ENCODE measurements at places on chromosomes 2 and 18.

- DNase-seq, result no peak
Observed at GRCh38 chr18:56516789-56517188, 121.6 kb downstream of the TXNL1 start.

- DNase-seq, result no peak
Observed at GRCh38 chr2:165844216-165844615, 50.2 kb upstream of the GALNT3 start.

DNA sequence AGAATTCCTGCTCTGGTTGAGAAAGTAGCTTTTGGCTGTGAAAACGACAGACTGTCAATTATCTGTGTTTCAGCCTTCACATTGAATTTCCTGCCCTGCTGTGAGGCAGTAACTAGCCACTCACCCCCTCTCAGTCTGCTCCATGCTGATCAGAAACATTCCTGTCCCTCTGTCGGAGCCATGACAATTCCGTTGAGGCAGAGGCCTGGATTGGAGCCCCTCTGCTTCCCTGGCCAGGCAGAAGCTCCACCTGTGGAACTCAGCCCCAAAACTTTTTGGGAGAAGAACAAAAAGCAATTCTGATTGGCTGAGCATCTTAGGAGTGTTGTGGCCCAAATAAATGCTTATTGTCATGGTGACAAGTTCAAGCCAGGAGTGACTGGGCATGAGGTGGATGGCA, 60.0 kb downstream of the APOB start:
- no peak for DNase-seq

GRCh38 chr2:136411946-136412345, 294.0 kb upstream of the CXCR4 start:
- DNase-seq, result no peak

GRCh38 chr2:28360718-28361293, 31.9 kb upstream of the FOSL2 start:
- DNase-seq, result no peak

DNA sequence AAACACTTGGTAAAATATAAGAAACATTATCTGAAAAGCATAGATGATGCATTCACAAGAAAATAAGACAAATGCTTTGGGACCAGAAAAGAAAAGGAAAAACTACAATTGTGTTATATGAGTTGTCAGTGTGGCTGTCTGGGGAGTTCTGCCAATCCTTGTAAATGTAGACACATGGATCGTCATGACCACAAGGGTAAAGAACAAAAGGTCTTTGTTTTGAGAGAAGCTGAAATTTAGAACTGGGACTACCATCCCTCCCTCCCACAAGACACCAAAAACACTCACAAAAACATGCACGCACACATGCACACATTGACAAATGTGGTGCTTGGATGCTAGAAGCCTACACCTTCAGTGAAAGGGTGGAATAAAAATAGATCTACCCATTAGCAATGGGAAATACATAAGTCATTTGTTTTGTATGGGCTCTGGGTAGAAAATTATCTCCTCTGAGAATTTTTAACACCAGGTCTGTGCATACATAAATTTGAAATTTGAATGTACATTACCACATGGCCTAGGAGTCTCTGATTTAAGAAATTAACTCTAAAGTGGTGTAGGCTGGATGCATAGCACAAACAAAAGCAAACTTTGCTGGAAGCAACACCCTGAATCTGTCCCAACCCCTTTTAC, 266.2 kb upstream of the SLC39A10 start:
- peak; percentile 12 for DNase-seq

- DNase-seq, result no peak
Observed at GRCh38 chr2:29632018-29632417, 289.4 kb downstream of the ALK start.

DNA sequence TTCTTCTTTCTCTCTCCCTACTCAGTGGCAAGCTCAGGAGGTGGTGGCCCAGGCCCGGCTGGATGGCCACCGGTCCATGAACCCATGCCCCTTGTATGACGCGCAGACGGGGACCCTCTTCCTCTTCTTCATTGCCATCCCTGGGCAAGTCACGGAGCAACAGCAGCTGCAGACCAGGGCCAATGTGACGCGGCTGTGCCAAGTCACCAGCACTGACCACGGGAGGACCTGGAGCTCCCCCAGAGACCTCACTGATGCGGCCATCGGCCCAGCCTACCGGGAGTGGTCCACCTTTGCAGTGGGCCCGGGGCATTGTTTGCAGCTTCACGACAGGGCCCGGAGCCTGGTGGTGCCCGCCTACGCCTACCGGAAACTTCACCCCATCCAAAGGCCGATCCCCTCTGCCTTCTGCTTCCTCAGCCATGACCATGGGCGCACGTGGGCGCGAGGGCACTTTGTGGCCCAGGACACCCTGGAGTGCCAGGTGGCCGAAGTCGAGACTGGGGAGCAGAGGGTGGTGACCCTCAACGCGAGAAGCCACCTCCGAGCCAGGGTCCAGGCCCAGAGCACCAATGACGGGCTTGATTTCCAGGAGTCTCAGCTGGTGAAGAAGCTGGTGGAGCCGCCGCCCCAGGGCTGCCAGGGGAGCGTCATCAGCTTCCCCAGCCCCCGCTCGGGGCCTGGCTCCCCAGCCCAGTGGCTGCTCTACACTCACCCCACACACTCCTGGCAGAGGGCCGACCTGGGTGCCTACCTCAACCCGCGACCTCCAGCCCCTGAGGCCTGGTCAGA, 1.8 kb downstream of the NEU2 start:
- DNase-seq, result no peak

DNA sequence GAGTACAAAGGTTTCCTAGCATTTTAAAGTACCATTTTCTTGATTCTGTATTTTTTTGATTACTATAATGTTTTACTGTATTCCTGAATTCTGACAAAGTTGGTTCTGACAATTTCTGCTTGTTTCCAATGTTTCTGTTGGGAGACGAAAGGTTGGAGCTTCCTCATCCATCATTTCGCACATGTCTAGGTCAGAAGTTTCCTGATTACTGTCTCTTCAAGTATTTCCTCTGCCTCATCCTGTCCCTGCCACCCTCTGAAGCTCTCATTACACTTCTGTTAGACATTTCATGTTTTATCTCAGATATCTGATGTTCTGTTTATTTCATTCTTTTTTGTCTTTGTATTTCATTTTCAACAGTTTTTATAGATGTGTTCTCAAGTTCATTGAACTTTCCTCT, 895.8 kb downstream of the TSN start:
- DNase-seq, result no peak

GRCh38 chr2:168687314-168687713, 115.1 kb upstream of the NOSTRIN start:
- DNase-seq, result peak; percentile 10

DNA sequence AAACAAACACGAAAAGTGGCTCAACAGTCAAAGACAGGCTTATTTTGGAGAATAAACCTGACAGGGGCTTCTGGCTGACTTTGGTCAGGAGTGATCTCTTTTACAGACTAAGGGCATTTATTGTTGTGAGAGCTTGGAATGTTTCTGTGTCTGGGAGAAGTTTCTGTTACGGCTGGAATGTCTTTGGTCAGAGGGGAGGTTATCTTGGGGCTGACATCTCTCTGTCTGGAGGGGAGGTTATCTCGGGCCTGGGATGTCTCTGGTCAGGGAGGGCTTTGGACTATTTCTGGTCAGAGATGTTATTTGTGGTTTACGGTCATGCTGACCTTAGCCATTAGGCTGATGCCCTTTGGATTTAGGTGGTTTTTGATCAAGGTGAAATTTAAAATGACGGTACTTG, 345.5 kb upstream of the FSIP2 start:
- DNase-seq, result no peak
